Stimulated activated naive CD4-positive, alpha-beta T cell treated with Interleukin-2 at 50 U/mL for 16 hours (primary cell): ENCODE measurements at places on chromosomes 5 and 9.

DNA sequence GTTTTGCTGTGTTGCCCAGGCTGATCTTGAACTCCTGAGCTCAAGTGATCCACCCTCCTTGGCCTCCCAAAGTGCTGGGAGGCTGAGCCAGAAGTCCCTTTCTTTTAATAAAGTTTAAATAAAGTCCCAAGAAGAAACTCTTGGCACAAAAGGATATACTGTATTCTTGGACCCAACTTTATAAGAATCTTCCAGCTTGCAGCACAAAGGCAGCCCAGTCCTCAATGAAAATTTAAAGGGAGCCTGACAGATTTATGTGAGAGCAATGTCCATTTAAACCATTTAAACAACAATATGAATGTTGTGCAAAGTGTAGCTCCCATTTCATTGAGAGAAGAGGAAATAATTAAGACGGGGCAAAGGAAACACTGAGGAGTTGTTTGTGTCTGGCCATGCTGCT, 217.0 kb downstream of the DOCK8 start:
- no peak for DNase-seq

DNA sequence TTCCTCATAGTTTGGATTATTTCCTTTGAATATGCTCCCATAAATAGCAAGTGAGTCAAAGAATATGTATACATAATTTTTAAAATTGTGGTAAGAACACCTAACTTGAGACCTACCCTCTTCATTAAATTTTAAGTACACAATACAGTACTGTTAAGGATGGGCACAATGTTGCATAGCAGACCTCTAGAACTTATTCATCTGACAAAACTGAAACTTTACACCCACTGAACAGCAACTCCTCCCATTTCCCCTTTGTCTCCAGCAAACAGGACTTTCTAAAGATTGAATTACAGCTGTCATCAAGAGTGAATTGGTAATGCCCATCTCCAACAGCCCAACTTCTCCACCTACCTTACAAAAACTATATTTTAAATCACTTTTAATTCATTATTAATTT, 388.9 kb downstream of the HTR1A start:
- DNase-seq = no peak

DNA sequence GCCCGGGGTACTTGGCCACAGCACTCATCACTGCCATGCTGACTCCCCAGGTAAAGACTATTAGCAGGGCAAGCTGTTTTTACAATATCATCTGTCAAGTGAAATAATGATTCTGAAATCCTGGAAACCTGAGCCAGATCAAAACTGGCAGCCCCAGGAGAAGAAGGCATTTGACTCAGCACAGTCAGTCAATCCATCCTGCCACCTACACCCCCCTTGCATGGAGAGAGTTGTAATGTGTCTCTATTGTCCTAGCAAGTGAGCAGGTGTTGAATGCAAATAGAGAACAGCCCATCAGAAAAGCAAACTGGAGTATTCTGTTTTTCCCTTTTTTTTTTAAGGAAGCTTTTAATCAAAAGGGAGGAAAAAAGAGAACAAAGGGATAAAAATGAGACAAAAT, 291.2 kb downstream of the BRINP1 start:
- DNase-seq = no peak

GRCh38 chr5:83924171-83924570, 203.5 kb upstream of the HAPLN1 start:
- no peak for DNase-seq

- no peak for DNase-seq
Measured at GRCh38 chr5:8844847-8845246, 701.0 kb downstream of the SEMA5A start.

DNA sequence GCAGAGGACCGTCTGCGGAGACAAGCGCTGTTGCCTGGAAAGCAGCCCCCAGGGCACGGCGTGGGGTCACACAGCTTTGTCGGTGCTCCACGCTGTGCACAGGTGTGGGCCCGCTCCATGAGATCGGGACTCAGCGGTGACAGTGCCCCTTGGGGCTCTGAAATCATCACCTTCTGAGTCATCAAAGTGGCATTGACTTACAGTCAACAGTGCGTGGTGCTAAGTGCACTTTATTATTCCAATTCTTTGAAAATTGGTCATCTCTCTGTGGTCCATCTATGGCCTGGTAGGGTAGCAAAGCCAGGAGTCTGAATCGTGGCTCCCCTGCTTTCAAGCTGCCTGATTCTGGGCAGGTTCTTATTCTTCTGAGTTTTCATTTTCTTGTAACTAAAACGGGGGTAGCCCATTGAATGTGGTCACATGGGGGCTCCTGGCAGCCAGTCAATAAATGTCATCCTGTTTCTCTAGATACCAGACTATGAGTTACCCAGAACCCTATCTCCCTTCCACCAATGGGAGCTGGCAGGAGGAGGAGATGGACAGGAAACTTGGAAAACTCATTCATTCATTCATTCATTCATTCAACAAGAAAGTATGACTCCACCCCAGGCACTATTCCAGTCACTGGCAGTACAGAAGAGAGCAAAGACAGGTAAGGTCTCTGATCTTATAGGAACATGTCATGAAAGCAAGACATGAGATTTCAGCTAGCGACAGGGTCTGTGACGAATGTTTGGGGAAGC, 20.3 kb upstream of the UNC5A start:
- DNase-seq = no peak

GRCh38 chr5:147863454-147864158, 14.9 kb upstream of the SCGB3A2 start:
- DNase-seq = no peak

GRCh38 chr5:91052977-91053740, 330.0 kb downstream of the ARRDC3 start:
- DNase-seq = no peak
